Posterior vena cava (tissue), 2 donors: ENCODE measurements at places on chromosomes 16 and 17. TPM values are rescaled to one million over a fixed set of nuclear protein-coding genes. Genes with fewer than 3 reads are reported as not detected.

CACNA1H gene
- total RNA-seq, result 67.3 TPM

GRIN2C gene
- 0.38 TPM for total RNA-seq

CCL23 gene
- total RNA-seq, result 2.5 TPM

SDR42E2 gene
- total RNA-seq, result not detected

EMP2 gene
- total RNA-seq, result 45.8 TPM

TBX2 gene
- 11.2 TPM for total RNA-seq

ECI1 gene
- total RNA-seq, result 31.9 TPM

CYB5B gene
- 59.3 TPM for total RNA-seq

P2RX5 gene
- 0.93 TPM for total RNA-seq

LGALS9B gene
- not detected for total RNA-seq

CCL16 gene
- 0.69 TPM for total RNA-seq

HYDIN gene
- total RNA-seq, result 3.5 TPM

PNMT gene
- 0.62 TPM for total RNA-seq

PDP2 gene
- 5.5 TPM for total RNA-seq

KIF22 gene
- total RNA-seq, result 5.9 TPM

ZNF18 gene
- 6.5 TPM for total RNA-seq

CLUH gene
- 44.5 TPM for total RNA-seq

NDRG4 gene
- 8.6 TPM for total RNA-seq

GSG1L gene
- total RNA-seq, result not detected

ABCC12 gene
- not detected for total RNA-seq

GRAPL gene
- total RNA-seq, result 5.3 TPM

SHISA6 gene
- total RNA-seq, result 0.88 TPM

PIPOX gene
- total RNA-seq, result 1.2 TPM

SMTNL2 gene
- 2.0 TPM for total RNA-seq

TM4SF5 gene
- total RNA-seq, result not detected

RSKR gene
- total RNA-seq, result 4.7 TPM

PDK2 gene
- 26.0 TPM for total RNA-seq

SGCA gene
- 87.9 TPM for total RNA-seq

TUBG2 gene
- 19.8 TPM for total RNA-seq

ABCA8 gene
- total RNA-seq, result 70.7 TPM

MT1F gene
- 9.1 TPM for total RNA-seq

CIBAR2 gene
- total RNA-seq, result not detected

NPIPB13 gene
- total RNA-seq, result 21.2 TPM

CTRB1 gene
- not detected for total RNA-seq

EVPL gene
- total RNA-seq, result 0.33 TPM

EFCAB5 gene
- total RNA-seq, result 0.14 TPM

DNAJA3 gene
- 22.4 TPM for total RNA-seq

MYH13 gene
- not detected for total RNA-seq

EMC8 gene
- 17.4 TPM for total RNA-seq

CKLF gene
- 25.4 TPM for total RNA-seq

CHST6 gene
- 1.6 TPM for total RNA-seq

LCAT gene
- 29.8 TPM for total RNA-seq

ADAD2 gene
- not detected for total RNA-seq

OR4D1 gene
- not detected for total RNA-seq

CNEP1R1 gene
- total RNA-seq, result 22.2 TPM

IFI35 gene
- 24.1 TPM for total RNA-seq

RMI2 gene
- 0.67 TPM for total RNA-seq

CBFA2T3 gene
- 5.1 TPM for total RNA-seq

SYCE1L gene
- total RNA-seq, result 6.1 TPM

KCNH4 gene
- total RNA-seq, result 0.23 TPM

HOXB8 gene
- total RNA-seq, result 0.19 TPM

KRT33B gene
- total RNA-seq, result not detected

TBC1D3C gene
- not detected for total RNA-seq

SP6 gene
- total RNA-seq, result 0.48 TPM

TNFSF12 gene
- total RNA-seq, result 65.1 TPM

KRT24 gene
- total RNA-seq, result not detected

LYRM9 gene
- 6.0 TPM for total RNA-seq

ASGR2 gene
- total RNA-seq, result 1.3 TPM
